Spinal cord (tissue), 10 donors: ENCODE measurements at places on chromosomes 5 and 9. TPM values are rescaled to one million over a fixed set of nuclear protein-coding genes. Genes with fewer than 3 reads are reported as not detected.

The IFNK gene
- not detected for total RNA-seq

The STPG3 gene
- not detected for total RNA-seq

The SCGB3A1 gene
- total RNA-seq, result 1.7 TPM

The NMUR2 gene
- 0.30 TPM for total RNA-seq
